Ureter (tissue), 1 donor: ENCODE measurements at places on chromosomes 11 and 22. TPM values are rescaled to one million over a fixed set of nuclear protein-coding genes. Genes with fewer than 3 reads are reported as not detected.

DNA sequence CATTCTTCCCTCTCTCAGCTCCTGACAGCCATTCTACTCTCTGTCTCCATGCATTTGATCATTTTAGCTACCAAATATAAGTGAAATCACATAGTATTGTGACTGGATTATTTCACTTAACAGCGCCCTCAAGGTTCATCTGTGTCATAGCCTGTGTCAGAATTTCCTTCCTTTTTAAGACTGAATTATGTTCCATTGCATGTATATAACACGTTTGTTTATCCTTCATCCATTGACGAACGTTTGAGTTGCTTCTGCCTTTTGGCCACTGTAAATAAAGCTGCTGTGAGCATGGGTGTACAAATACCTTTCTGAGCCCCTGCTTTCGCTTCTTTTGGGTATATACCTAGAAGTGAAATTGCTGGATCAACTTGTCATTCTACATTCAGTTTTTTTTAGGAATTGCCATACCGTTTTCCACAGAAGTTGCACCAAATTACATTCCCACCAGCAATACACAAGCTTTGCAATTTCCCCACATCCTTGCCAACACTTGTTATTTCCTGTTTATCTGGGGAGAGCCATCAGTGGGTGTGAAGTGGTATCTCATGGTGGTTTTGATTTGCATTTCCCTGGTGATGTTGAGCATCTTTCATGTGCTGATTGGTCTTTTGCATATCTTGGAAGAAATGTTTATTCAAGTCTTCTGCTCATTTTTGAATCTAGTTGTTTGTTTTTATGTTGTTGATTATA is 17.5 kb downstream of the GLB1L2 start:
- no peak for DNase-seq

DNA sequence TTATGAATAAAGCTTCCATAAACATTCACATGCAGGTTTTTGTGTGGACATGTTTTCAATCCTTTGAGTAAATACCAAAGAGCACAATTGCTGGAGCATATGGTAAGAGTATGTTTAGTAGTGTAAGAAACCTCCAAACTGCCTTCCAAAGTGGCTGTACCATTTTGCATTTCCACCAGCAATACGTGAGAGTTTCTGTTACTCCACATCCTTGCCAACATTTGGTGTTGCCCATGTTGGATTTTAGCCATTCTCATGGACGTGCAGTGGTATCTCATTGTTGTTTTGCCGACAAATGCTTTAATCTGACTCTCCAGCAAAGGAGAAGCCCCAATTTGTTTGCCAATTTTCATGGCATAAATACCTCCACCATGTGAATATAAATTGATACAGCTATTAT is 103.9 kb upstream of the TMEM45B start:
- DNase-seq = no peak

GRCh38 chr22:17804331-17805080 is 30.2 kb upstream of the BID start:
- DNase-seq = no peak

DNA sequence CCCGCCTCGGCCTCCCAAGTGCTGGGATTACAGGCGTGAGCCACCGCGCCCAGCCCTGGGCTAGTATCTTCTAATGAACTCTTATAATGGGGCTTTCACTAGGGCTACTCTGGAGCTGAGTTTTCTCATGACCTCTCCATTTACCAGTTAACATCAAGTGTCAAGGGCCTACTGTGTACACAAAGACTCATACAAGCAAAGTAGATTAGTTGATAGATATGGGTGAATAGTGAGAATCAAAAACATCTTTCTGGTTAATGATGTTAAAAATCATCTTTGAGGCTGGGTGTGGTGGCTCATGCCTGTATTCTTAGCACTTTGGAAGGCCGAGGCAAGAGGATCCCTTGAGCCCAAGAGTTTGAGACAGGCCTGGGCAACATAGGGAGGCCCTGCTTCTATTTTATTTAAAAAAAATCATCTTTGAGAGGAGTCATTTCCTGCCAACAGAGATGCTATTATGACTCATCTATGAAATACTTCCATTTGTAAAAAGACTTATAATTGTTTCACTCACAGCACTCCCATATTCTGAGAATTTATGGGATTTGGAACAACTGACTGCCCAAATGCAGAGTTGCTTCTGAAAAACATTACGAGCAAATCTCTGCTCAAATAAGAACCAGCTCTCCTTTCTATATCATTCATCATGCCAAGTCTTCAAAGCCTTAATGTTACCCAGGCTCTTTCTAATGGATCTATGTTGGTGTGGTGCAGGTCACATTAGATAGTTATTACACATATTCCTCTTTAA is 57.0 kb downstream of the GDPD4 start:
- DNase-seq = no peak

- DNase-seq = no peak
Observed at GRCh38 chr11:78212586-78213371, 24.1 kb downstream of the USP35 start.

SERHL2 gene
- total RNA-seq = 10.8 TPM

GRCh38 chr11:9473408-9473807 is 12.6 kb downstream of the ZNF143 start:
- DNase-seq = no peak

BSCL2 gene
- 55.9 TPM for total RNA-seq

DNA sequence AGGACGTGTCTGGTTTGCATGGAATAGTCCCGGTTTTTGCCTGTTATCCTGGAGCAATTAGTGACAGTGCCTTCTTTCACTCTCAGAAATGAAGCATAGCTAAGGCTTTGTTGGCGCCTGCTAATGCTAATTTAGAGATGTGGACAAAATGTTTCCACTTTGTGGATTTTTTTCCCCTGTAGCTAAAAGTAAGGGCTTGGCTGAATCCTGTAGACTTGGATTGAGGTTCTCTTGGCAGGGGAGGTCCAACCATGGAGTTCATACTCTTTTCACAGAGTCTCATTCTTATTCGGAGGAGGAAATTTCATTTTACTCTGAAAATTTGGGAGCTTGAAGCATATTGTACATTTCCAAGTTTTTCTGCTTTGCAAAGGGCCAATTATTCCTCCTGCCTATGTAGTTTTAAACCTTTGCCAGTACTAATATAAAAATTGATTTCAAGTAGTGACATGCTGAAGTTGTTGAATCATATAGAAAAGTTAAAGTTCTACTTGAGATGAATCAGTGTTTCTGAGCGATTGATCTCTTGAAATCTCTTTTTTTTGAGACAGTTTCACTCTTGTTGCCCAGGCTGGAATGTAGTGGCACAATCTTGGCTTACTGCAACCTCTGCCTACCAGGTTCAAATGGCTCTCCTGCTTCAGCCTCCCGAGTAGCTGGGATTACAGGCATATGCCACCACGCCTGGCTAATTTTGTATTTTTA is 20.0 kb downstream of the PPFIA1 start:
- DNase-seq = no peak

IFITM10 gene
- total RNA-seq = 49.2 TPM

- DNase-seq = no peak
Observed at GRCh38 chr11:134911514-134912180, 499.6 kb upstream of the B3GAT1 start.

- DNase-seq = no peak
Observed at GRCh38 chr11:15059132-15059915, 14.1 kb upstream of the CALCB start.

- DNase-seq = no peak
Observed at GRCh38 chr22:22810018-22810427, 77.6 kb upstream of the IGLL5 start.

DNA sequence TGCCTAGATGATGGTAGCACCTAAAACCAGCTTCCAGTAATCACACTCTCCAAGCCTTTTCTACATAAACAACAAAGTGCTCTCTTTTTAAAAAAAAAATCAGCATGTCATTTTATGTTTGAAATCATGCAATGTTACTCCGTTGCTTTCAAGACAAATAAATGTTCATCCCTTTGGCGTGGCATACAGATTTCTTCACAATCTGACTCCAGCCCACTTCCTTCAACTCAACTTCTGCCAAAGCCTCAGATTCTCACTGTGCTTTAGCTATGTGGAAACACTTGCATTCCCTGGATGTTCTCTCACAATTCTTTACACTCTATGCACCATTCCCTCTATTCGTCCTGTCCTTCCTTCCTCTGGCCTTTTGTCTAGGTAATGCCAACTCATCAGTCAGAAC is 206.3 kb upstream of the BLID start:
- DNase-seq = no peak

KCNC1 gene
- not detected for total RNA-seq

DNA sequence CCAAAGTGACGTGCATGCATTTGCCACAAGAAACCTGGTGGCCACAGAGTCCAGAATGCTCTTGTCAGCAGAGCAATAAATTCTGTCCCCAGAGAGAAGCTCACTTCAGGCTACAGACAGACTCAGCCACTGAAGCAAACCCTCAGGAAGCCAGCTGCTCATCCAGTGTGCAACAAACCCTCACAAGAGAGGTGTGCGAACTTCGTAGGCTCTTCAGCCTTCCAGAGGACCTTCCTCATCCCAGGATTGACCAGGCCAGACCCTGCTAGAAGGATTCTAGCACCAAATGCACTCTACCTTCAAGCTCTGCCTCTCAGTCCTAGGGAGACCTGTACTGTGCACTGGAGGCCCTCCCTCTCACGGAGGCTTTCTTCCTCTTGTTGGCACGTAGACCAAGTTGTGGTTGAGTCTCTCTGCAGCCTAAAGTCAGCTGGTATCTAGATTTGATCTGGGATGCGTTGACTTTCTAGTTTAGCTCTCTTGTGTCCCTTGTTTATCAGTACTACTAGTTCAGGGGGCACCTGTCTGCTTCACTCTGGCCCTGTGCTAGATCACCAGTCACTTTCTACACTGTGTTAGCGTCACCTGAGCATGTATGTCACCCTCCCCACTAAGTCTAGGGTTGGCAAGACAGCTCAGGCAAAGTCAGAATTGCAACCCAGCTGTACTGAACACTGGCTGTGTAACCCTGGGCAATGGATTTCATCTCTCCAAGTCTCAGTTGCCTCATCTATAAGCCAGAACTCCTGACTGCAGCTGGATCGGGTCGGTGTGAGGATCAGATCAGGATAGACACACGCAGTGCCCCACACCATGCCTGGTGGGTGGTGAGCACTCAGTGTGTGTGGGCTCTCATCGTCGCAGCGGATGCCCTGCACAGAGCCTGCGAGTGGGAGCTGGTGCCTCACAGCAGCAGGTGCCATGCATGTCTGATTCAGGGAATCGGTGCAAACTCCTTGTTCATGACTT is 22.1 kb upstream of the TMPRSS13 start:
- DNase-seq = no peak

GDPD5 gene
- 14.9 TPM for total RNA-seq

- no peak for DNase-seq
Observed at GRCh38 chr11:102843489-102843888, at the start of gene MMP3. Gene MMP3, minus strand, starts transcription at chr11:102843609. Its CDS starts 63 bp downstream, at chr11:102843546.

GRCh38 chr11:119149018-119149785 is at the start of gene ABCG4:
Gene ABCG4, plus strand, starts transcription at chr11:119149052. Its CDS starts 914 bp downstream, at chr11:119149966.
- DNase-seq = no peak

DERL3 gene
- total RNA-seq = 11.4 TPM

TMEM109 gene
- 86.8 TPM for total RNA-seq
